ENCODE measurements at places on chromosomes 12 and 14. TPM values are rescaled to one million over a fixed set of nuclear protein-coding genes. Genes with fewer than 3 reads are reported as not detected.
A peak's percentile ranks its signal among the peaks of the same experiment; 100 is the strongest.

DNA sequence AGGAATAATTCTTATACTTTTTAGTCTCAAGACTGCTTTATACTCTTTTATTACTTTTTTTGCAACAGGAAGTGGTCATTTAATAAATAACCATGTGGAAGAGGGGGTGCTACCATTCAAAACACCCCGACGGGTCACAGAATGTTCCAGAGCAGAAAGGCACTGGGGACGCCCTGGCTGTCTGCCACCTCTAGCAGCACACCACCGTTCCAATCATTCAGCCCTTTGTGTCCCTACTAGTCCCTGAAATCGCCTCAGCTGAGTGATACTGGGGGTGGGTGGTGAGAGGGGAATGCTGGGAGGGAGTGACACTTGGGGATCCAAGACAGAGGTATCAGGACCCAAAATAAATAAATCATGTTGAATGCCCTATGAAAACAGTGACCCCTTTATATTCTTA, 52.4 kb downstream of the MON2 start:
- H3K27me3 ChIP-seq, result no peaks in the 10 kb centered on the region
- H3K27ac ChIP-seq, result no peak overlapping the region
- H3K4me3 ChIP-seq, result no peak overlapping the region
- no peaks in the 10 kb centered on the region for H3K36me3 ChIP-seq
- no peak for DNase-seq

Gene OASL
- total RNA-seq, result 0.35 TPM

Gene IFI27
- total RNA-seq, result 1.7 TPM

Gene IL26
- total RNA-seq, result not detected

DNA sequence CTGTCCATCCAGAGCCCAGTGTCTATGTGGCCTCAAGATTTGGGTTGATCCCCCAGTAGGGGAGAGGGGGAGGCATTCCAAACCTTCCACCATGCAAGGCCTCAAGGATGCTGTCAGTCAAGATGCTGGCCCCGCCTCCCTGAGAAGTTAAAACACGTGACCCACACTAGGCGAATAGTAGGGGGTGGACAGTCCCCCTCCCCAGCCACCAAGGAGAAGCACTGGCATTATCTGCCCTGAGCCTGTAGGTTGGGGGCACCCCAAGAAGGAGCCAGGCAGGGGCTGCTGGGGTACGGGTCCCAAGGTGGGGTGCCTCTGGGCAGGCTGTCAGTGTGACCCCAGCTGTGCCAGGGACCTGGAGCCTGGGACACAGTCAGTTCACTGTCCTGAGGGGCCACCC, 2.3 kb downstream of the SLC25A29 start:
- no peak overlapping the region for H3K27ac ChIP-seq
- no peak overlapping the region for H3K4me3 ChIP-seq
- peaks cover 14% of the 10 kb centered on the region for H3K4me1 ChIP-seq
- no peaks in the 10 kb centered on the region for H3K36me3 ChIP-seq

GRCh38 chr12:22399464-22400180, 65.1 kb upstream of the ST8SIA1 start:
- no peak for DNase-seq
- no peaks in the 10 kb centered on the region for H3K27me3 ChIP-seq
- H3K36me3 ChIP-seq, result no peaks in the 10 kb centered on the region
- no peak overlapping the region for H3K27ac ChIP-seq

- no peak overlapping the region for H3K27ac ChIP-seq
- H3K4me1 ChIP-seq, result 0 out of 2 replicates have a peak, but pooled peaks cover 3% of the 10 kb centered on the region
- H3K4me3 ChIP-seq, result no peak overlapping the region
Measured at GRCh38 chr14:95956601-95957460, 80.2 kb downstream of the TUNAR start.

Gene HECTD4
- total RNA-seq, result 54.5 TPM

GRCh38 chr12:48002773-48003218, 1.5 kb downstream of the COL2A1 start:
- peak; percentile 77 for DNase-seq
- peaks cover 23% of the 10 kb centered on the region for H3K4me1 ChIP-seq
- peak overlapping the region; percentile 92 for H3K27ac ChIP-seq

Gene NGB
- not detected for total RNA-seq

Gene CCDC85C
- total RNA-seq, result 76.2 TPM

DNA sequence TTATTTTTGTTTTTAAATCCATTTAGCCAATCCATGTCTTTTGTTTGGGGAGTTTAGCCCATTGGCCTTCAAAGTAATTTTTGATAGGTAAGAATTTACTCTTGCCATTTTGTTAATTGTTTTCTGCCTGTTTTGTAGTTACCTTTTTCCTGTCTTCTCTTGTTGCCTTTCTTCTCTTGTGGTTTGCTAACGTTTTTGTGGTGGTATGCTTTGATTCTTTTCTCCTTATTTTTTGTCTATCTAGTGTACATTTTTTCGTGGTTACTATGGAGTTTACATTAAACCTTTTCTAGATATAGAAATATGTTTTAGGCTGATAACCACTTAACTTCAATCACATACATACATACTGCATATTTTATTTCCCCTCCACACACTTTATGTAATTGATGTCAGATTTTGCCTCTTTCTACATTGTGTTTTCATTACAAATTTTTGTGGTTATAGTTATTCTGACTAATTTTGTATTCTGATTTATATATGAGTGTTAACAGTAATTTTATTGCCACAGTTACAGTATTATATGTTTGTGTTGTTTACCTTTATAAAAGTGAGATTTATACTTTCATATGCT, 19.2 kb upstream of the PPP1R12A start:
- no peak overlapping the region for H3K4me3 ChIP-seq
- DNase-seq, result no peak
- H3K36me3 ChIP-seq, result no peaks in the 10 kb centered on the region
- no peak overlapping the region for H3K27ac ChIP-seq
- H3K27me3 ChIP-seq, result no peaks in the 10 kb centered on the region

DNA sequence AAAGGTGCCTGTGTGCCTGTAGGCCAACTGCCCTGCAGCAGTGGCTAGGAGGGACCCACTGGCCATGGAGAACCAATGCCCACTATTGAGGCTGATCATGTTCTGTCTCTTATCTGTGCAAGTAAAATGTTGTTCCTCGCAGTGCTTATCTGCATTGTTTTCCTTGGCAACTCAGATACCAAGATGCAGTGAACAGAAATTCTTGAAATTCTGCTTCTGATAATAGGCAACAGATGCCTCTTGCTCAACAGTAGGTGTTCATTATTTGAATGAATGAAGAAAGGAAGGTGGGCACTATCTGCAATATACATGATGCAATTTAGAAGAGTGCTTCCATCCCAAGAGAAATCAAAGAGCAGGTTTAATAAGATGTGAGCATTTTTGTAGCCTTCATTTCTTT, 232.2 kb downstream of the NUAK1 start:
- H3K4me1 ChIP-seq, result peaks cover 14% of the 10 kb centered on the region
- H3K4me3 ChIP-seq, result no peak overlapping the region
- no peaks in the 10 kb centered on the region for H3K36me3 ChIP-seq
- peak; percentile 38 for DNase-seq

Gene MYH7
- not detected for total RNA-seq

Gene HVCN1
- not detected for total RNA-seq

DNA sequence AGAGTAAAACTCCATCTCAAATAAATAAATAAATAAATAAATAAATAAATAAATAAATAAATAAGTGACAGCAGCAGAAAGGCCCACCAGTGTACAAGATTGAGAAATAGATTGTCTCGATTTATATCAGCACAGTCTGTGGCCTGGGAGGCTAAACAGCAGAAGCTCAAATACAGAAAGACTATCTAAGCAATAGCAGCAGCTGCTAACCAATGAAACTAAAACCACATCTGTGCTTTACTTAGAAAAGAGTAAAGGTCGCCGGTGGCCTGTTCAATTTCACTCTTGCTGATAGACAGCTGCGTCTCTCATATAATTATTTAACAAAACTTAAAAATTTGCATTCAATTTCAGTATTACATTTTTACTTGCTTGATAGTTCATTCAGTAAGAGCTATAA, 325.7 kb downstream of the CEP128 start:
- no peaks in the 10 kb centered on the region for H3K36me3 ChIP-seq
- DNase-seq, result no peak
- H3K27ac ChIP-seq, result no peak overlapping the region
- H3K4me3 ChIP-seq, result no peak overlapping the region

Gene DEPDC4
- total RNA-seq, result 3.9 TPM

GRCh38 chr12:49843411-49843810, 505 bp upstream of the BCDIN3D start:
- H3K36me3 ChIP-seq, result no peaks in the 10 kb centered on the region
- H3K27ac ChIP-seq, result peak overlapping the region; percentile 92
- H3K4me1 ChIP-seq, result peaks cover 7% of the 10 kb centered on the region
- DNase-seq, result no peak

DNA sequence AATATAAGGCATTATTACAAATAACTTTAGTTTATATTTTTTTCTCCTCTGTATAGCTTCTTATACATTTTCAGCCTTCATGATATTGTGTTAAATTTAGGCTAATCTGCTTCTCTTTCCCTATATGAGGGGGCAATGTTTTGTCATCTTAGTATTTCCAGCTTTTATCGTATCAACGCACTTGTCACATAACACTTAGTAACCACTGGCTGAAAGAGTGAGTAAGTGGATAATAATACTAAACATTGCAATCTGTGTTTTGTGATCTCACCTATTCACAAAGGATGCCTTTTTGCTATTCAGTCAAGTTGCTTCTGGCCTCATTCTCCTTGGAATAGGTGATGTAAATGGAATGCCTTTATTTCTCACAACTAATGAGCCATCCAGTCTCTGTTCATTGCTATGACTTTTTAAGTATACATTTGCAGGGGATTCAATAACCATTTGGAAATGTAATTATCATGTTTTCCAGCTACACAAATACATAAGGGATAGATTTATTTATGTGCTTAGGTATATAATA, 260.9 kb downstream of the BMP4 start:
- H3K27me3 ChIP-seq, result no peaks in the 10 kb centered on the region
- no peaks in the 10 kb centered on the region for H3K36me3 ChIP-seq
- H3K27ac ChIP-seq, result no peak overlapping the region

Gene CMKLR1
- not detected for total RNA-seq

DNA sequence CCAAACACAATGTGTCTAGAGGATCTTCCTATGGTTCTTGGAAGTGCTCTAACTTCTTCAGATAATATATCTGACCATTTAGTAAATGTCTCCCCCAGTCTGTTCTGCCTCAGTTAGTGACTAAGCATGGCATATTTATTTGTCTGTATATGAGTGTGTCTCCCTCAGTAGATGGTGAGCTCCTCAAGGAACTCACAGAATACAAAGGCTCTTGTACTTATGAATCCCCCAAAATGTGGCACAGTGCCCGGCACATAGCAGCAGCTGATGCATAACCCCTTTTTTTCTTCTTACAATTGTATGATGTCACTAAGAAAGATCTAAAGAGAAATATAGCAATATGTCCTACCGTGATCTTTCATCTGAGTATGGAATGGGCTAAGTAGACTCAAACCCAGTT, 264.7 kb upstream of the PRICKLE1 start:
- no peaks in the 10 kb centered on the region for H3K27me3 ChIP-seq
- no peaks in the 10 kb centered on the region for H3K36me3 ChIP-seq
- no peak overlapping the region for H3K27ac ChIP-seq
- H3K4me3 ChIP-seq, result no peak overlapping the region

GRCh38 chr14:69924201-69924600, 45.0 kb downstream of the SMOC1 start:
- H3K36me3 ChIP-seq, result no peaks in the 10 kb centered on the region
- H3K27ac ChIP-seq, result no peak overlapping the region
- H3K4me1 ChIP-seq, result no peaks in the 10 kb centered on the region
- DNase-seq, result no peak
- H3K4me3 ChIP-seq, result no peak overlapping the region

Gene BLTP3B
- total RNA-seq, result 29.6 TPM

Gene KRT3
- total RNA-seq, result not detected

DNA sequence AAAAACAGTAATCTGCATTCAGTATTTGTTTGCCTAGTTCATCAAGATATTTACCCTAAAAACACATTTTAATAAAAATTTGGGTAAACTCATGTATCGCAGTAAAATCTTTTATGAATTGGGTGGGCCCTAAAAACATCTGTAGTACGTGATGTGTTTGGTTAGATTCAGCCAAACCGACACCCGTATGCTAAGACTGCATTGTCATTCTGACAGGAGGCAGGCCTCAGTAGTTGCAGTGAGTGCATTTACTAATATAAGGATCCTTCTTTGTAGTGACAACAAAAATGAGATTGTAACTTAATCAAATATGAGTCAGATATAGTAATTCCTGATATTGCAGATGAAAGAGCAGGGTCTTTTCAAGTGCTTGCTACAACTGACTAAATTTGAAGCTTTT, 191.8 kb downstream of the SLC16A7 start:
- no peaks in the 10 kb centered on the region for H3K27me3 ChIP-seq
- H3K27ac ChIP-seq, result no peak overlapping the region
- no peaks in the 10 kb centered on the region for H3K4me1 ChIP-seq
- no peak for DNase-seq
- no peak overlapping the region for H3K4me3 ChIP-seq

GRCh38 chr12:114841557-114842251, 157.7 kb upstream of the TBX3 start:
- H3K36me3 ChIP-seq, result no peaks in the 10 kb centered on the region
- no peak overlapping the region for H3K4me3 ChIP-seq
- DNase-seq, result peak; percentile 20

- no peak overlapping the region for H3K4me3 ChIP-seq
- H3K4me1 ChIP-seq, result peaks cover 9% of the 10 kb centered on the region
- no peak for DNase-seq
Measured at GRCh38 chr14:90797919-90798318, 18.3 kb downstream of the TTC7B start.
